ENCODE measurements at places on chromosomes 11 and 22.

DNA sequence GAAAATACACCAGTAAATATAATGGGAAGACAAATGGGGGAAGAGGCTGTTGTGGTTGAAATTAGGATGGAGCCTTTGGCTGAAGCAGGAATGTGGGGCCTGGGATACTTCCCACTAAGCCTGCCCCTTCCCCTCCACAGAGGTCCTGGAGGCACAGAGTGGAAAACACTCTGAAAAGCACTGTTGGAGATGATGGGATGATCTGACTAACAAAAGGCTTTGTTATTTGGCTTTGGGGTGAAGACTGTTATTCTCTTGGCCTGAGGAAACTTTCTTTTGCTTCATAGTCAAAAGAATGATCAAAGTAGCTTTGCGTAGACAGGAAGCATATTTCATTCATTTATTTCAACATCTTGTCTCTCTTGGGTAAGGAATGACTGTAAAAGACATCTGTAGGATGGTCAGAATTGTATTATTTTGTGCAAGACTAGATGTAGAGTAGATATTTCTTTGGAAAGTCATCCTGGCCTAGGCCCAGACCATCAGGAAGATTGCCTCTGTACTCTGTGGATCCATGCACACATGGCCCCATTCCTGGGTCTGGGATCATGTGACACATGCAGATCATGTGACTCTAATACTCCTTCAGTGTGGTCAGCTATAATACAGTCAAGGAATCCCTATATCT, 111.4 kb downstream of the SPON1 start:
- DNase-seq: no peak

GRCh38 chr11:2582946-2583604, 116.7 kb downstream of the KCNQ1OT1 start:
- DNase-seq: no peak

GRCh38 chr11:46718155-46719019, 626 bp upstream of the F2 start:
- DNase-seq: no peak

DNA sequence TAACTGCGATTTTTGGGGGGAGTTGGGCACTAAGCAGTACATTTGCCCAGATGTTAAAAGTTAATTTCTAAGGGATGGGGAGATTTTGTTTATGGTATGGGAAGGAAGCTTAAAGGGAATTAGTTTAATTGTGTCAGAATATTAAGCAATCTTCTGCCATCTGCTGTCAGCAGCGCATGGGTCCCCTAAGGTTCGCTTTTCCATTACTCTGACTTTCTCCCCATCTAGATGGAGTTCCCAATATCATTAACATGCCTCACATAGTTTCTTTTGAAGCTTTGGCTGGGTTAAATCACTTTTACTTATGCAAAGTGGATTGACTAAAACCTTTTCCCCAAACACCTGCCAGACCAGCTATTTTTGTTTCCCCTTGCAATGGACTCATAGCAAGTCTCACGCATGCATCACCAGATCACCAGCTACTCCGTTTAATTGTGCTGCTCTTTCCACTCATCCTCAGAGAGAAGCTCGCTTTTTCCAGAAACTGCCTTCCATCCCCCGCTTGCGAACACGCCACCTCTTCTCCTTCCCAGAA, 172.7 kb downstream of the FAT3 start:
- no peak for DNase-seq

GRCh38 chr11:19160847-19161246, 40.9 kb downstream of the CSRP3 start:
- DNase-seq: no peak

- no peak for DNase-seq
Measured at GRCh38 chr22:40594924-40595323, 41.6 kb downstream of the MRTFA start.

DNA sequence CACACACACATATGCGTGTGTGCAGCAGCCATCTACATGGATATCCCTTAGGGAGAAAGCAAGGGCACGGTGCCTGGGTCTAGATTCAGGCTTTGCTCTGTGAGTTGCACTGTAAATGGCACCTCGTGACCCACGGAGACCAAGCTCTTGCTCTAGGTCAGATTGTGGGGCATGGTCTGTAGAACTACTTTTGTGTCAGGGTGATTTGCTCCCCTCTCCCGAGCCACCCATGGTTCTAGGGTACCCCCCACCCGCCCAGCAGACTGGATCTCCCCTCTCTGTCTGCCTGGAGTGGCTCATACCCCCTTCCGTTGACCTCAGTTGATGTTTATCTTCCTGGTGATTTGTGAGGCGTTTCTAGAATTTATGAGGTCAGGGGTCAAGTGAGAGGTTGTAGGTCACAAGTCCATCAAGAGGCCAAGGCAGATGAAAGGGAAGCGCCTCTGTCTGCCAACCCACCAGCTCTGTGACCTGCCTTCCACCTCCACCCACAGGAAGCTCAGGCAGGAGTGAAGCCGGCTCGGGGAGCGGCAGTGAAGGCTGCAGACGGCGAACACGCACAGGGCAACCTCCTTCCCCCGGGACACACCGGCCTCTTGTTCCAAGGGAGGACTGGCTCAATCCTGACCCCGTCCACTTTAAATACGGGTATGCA, 76.2 kb upstream of the TTLL12 start:
- DNase-seq: no peak

DNA sequence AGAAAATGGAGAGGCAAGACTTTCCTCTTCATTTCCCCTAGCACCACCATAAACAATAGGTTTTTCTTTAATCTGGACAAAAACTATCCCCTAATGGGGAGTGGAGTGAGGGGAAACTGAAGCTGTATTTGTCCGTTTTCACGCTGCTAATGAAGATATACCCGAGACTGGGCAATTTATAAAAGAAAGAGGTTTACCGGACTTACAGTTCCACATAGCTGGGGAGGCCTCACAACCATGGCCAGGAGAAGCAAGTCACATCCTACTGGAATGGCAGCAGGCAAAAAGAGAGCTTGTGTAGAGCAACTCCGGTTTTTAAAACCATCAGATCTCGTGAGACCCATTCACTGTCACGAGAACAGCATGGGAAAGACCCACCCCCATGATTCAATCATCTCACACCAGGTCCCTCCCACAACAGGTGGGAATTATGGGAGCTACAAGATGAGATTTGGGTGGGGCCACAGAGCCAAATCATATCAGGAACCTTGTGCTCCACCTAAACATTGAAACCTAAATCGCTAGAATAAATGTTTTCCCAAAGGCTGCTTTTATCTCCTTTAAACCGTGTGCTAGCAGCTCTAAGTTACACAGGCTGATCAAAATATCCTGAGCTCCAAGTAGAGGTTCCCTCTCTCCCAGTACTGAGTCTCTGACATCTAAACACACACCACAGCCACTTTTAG, 4.3 kb downstream of the UBQLN3 start:
- no peak for DNase-seq

DNA sequence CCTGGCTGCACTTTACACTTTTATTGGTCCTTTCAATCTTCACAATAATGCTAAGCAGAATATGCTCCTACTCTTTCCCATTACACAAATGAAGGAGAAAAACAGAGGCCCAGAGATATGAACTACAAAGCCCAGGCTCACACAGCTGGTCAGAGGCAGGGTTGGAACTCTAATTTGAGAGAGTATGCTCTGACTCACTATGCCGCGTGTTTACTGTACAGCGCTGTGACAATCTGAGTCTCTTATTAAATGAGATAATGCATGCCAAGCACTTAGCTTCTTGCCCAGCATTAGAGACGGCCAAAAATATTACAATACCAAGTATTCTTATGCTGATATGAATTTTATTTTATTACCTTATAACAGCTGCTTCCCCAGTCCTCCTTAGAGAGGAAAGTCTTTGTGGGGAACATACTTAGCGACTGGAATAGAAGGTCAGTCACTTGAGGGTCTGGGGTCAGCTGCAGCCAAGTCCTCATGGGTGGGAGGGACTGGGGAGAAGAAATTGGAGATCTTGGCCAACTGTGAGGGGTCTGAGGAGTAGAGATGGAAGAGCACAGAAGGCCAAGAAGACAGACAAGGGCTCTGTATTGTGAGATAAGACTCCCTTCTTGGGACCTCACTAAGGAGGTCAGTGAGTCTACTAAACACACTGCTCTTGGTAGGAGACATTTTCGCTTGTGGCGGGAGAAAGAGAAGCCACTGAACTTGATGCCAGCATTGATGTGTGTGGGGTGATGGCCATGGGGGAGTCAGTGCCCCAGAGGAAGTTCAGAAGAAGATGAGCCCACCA, 150.8 kb upstream of the TIMP3 start:
- no peak for DNase-seq

DNA sequence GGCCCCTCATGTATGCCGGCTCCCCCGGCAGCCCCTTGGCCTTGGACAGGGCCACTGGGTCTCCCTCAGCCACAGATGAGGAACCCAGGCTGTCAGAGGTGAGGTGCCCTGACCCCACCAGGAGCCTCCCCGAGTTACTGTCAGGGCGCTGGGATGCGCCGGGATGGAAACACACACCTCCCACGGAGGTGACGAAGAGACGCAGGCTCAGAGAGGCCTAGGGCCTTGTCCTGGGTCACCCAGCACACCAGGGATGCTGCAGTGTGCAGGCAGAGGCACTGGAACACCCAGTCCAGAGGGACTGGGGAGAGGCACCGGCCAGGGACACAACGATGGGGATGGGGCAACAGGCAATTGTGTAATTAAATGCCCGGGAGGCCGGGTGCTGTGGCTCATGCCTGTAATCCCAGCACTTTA, 81.2 kb upstream of the PRR5 start:
- DNase-seq: no peak

DNA sequence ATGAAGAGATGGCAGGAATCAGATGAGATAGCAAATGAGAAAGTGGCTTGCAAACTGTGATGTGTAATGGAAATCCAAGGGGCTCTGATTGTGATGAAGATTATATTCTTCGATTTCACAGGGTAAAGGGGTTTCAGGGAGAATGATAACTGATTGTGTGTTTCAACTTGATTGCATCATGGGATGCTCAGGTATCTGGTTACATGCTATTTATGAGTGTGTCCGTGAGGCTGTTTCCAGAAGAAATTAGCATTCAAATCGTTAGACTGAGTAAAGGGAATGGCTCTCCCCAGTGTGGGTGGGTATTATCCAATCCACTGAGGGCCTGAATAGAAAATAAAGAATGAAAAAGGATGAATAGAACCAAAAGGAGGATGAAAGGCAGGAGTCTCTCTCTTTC, 278.7 kb upstream of the LARGE1 start:
- DNase-seq: no peak

GRCh38 chr22:46067159-46068111, 82.9 kb upstream of the PPARA start:
- no peak for DNase-seq

GRCh38 chr22:18147791-18148190, 2.2 kb upstream of the USP18 start:
- DNase-seq: no peak

- no peak for DNase-seq
Measured at GRCh38 chr11:69058511-69059270, 10.0 kb downstream of the TPCN2 start.

DNA sequence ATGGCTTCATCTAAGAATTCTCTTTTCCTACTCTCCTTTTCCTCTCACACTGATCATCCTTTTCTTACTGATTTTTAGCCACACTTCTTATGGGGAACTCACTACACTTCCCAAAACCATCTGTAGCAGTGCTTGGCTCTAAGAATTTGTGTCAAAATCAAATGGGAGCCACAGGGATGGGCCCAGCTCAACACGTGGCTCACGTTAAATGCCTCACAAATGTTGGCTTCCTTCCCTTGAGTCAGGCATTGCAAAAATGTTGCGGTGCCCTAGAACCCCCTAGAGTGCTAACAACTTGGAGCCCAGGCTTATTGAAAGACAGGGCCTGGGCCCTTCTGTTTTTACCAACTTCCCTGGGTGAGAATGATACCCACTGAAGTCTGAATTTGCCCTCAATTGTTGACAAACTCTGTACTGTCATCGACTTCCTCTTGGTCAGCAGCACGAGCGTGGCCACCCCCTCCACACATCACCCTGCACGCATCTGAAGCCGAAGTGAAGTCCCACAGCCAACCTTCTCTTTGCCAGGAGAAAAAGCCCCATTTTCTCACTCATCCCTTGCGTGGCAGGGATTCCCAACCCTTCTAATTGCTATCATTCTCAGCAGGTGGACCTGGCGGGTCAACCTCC, 69.7 kb downstream of the ELFN2 start:
- no peak for DNase-seq

DNA sequence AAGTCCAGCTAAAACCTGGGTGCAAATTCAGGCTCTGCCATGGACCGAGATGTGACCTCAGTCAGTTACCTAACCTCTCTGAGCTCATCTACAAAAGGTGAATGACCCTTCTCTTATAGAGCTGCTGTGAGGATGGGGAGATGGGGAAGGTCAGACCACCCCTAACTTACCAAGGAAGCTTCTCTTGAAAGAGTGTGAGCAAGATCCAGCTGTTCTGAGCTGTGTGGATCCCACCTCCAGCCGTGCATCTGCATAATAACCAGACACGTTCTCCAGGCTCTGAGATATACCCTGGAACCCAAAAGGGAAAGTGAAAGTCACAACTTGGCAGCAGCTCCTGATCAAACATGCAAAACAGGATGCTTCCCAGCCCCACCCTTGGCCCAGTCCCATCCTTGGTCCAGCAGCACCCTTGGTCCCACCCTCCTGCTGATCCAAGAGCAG, at the start of gene APOL3:
Gene APOL3 (minus strand): TSS at position 257 of the 444 bp plus-strand sequence. CDS start 11,700 bp downstream, outside the sequence.
- no peak for DNase-seq

GRCh38 chr11:2461253-2461955, 16.6 kb downstream of the KCNQ1 start:
- no peak for DNase-seq

GRCh38 chr22:49487950-49488349, 339.7 kb downstream of the BRD1 start:
- DNase-seq: no peak

DNA sequence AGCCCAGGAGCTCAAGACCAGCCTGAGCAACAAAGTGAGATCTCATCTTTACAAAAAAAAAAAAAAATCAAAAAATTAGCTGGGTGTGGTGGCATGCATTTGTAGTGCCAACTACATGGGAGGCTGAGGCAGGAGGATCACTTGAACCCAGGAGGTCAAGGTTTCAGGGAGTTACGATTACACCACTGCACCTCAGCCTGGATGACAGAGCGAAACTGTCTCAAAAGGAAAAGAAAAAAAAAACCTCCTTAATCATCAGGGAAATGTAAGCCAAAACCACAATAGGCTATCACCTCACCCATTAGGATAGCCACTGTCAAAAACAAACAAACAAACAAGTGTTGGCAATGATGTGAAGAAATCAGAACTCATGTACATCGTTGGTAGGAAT, 13.4 kb downstream of the DGCR2 start:
- no peak for DNase-seq

DNA sequence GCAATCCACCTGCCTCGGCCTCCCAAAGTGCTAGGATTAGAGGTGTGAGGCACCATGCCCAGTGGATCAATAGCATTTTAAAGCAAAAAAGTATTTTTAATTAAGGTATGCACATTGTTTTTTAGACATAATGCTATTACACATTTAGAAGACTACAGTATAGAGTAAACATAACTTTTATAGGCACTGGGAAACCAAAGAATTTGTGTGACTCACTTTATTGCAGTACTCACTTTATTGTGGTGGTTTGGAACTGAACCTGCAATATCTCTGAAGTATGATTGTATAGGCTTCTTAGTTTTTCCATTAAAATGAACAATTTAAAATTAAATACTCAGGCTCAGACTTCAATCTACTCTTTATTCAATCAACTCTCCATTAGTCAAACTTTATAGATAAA, 17.5 kb upstream of the CD3E start:
- no peak for DNase-seq

- no peak for DNase-seq
Measured at GRCh38 chr22:17964643-17965042, 59.7 kb downstream of the MICAL3 start.

All from stimulated activated CD8-positive, alpha-beta memory T cell treated with anti-CD3 and anti-CD28 coated beads, Interleukin-2, amount 100 ng/mL, for 1 hour (primary cell).